Activated naive CD8-positive, alpha-beta T cell treated with anti-CD3 and anti-CD28 coated beads for 36 hours (primary cell): ENCODE measurements at places on chromosomes 7 and 10.
A peak's percentile ranks its signal among the peaks of the same experiment; 100 is the strongest.

- H3K4me1 ChIP-seq, result no peaks in the 10 kb centered on the region
- DNase-seq, result no peak
- H3K4me3 ChIP-seq, result no peak overlapping the region
- H3K27me3 ChIP-seq, result no peaks in the 10 kb centered on the region
Observed at GRCh38 chr10:125035588-125036295, 93.8 kb downstream of the ZRANB1 start.

DNA sequence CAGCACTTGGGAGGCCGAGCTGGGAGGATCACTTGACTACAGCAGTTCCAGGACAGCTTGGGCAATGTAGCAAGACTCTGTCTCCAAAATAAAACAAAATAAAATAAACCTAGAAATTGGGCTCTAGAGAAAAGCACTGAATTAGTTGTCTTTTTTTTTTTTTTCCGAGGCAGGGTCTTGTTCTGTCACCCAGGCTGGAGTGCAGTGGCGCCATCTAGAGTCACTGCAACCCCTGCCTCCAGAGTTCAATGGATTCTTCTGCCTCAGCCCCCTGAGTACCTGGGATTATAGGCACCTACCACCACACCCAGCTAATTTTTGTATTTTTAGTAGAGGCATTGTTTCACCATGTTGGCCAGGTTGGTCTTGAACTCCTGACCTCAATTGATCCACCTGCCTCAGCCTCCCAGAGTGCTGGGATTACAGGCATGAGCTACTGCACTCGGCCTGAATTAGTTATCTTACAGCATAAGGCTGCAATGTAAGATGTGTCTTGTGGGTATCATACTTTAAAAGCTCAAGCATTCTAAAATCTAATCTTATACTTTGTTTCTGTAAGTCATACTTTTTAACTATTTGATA lies 12.8 kb downstream of the MEIG1 start:
- no peaks in the 10 kb centered on the region for H3K36me3 ChIP-seq
- peaks cover 13% of the 10 kb centered on the region for H3K27me3 ChIP-seq
- peaks cover 5% of the 10 kb centered on the region for H3K4me1 ChIP-seq
- peak; percentile 32 for DNase-seq

DNA sequence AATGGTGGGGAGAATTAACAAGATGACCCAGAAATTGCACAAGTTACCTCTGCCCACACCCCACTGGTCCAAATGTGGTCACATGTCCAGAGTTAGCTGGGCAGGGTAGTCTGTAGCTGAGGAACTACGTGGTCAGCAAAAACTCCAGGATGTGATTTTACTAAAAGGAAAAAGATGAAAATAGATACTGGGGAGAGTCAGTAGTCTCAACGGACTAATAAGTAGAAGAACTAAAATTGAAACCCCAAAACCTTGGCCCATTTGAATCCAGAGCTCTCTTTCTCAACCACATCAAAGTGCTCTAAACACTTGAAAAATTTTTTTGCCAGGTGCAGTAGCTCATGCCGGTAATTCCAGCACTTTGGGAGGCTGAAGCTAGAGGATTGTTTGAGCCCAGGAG lies 146.3 kb downstream of the SKIDA1 start:
- H3K36me3 ChIP-seq, result peaks cover 1% of the 10 kb centered on the region
- H3K4me3 ChIP-seq, result no peak overlapping the region
- H3K27ac ChIP-seq, result no peak overlapping the region
- H3K27me3 ChIP-seq, result no peaks in the 10 kb centered on the region

DNA sequence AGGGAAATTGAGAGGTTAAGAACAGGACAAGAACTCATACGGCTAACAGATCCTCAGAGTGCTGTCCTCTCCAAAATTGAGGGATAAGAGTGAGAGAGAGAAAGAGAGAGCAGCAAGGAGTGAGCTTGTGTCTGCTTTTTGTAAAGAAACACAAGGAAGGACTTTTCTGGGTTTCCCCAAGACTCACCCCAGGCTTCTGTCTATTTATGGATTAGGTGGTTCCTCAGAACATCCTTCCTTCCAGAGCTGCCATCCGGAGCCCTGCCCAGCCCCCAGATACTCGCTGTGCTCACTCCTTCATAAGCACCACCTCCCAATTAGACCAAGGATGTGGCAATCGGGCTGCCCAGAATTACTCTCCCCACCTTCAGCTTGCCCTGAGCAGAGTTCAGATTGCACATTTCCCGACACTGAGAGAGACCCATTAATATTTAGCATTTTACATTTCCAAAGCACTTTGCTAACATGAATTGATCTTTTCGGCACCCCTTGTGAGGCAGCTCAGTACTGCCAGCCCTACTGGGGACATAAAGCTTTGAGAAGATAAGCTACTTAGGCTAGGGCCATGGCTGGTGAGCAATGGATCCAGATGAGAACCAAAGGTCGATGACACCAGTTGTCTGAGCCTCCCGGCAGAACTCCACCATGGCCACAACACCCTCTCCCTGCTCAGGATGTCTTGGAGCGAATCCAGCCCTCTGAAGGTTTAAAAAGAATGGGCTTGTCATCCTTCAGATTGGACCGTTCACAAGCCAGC lies 19.2 kb upstream of the R3HCC1L start:
- DNase-seq, result no peak
- no peak overlapping the region for H3K27ac ChIP-seq
- no peaks in the 10 kb centered on the region for H3K36me3 ChIP-seq
- H3K4me1 ChIP-seq, result no peaks in the 10 kb centered on the region
- no peak overlapping the region for H3K4me3 ChIP-seq
- H3K27me3 ChIP-seq, result peaks cover 32% of the 10 kb centered on the region

DNA sequence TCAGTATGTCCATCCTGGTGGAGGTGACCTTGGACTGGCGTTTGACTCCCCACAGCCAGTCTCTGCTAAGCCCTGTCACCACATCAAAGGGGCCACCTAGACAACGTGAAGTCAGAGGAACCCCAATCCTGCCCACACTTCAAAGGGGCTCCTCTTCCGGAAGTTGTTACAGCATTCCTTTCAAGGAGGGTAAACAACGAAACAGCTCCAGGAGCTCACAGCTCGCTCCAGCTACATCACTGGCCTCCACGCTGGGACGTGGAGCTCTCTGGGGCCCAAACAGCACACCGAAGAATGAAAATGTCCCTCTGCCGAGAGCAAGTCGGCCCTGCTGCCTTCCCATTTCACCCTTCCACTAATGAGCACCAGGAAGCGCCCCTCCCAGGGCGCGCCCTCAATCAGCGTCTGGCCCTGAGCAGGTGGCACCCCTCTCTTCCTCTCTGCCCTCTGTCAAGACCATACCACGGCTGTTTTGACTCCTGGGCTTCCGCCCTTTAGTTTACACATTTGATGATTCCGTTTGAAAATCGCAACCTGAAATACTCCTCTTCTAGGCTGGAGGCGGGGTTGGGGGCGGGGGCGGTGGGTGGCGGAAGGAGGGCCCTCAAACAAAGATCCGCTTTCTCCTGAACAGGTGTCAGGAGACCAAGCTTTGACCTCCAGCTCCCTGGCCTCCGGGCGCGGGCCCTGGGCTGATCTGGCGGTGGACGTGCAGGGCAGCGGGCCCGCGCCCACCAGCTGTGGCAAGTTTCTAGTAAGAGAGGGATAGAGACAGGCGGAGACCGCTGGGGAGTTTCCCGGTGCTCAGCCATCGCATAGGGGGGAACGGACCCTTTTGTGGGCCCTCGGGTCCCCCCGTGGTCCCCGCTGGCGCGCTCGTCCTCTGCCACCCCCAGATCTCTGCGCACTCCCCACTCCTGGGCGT lies 53.1 kb upstream of the KDM7A start:
- no peaks in the 10 kb centered on the region for H3K27me3 ChIP-seq
- H3K4me3 ChIP-seq, result peak overlapping the region; percentile 78
- peak; percentile 63 for DNase-seq
- H3K36me3 ChIP-seq, result peaks cover 5% of the 10 kb centered on the region
- H3K4me1 ChIP-seq, result peaks cover 40% of the 10 kb centered on the region

DNA sequence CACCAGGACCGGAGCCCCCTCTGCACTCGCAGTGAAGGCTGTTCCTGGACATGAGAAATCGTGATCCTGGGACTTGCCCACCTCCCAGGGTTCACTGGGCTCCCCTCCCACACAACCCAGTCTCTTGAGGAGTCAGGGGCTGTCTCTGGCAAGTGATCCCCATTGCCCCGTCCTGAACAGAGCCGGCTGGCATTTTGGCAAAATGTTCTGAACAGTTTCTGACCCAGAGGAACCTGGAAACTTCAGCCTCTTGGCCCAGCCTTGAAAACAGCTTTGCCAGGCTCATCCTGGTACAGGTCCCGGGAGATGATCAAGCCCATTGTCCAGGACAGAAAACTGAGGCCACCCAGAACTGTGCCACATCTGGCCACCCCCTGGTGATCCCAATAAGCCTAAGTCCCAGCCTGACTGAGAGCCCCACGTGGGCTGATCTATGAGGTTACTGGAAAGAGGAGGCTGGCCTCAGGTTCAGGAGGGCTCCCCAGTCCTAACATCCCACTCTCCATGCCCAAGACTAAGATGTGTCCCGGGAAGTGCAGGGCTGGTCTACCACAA lies 115.7 kb downstream of the OAT start:
- H3K27me3 ChIP-seq, result peaks cover 4% of the 10 kb centered on the region
- H3K4me3 ChIP-seq, result no peak overlapping the region
- no peak for DNase-seq
- H3K36me3 ChIP-seq, result no peaks in the 10 kb centered on the region

GRCh38 chr7:2709553-2710285 lies 21.7 kb downstream of the AMZ1 start:
- peaks cover 51% of the 10 kb centered on the region for H3K27me3 ChIP-seq
- no peaks in the 10 kb centered on the region for H3K36me3 ChIP-seq
- no peak overlapping the region for H3K27ac ChIP-seq
- peak; percentile 82 for DNase-seq
- H3K4me3 ChIP-seq, result peak overlapping the region; percentile 42
